NCI-H2081 treated with DMSO at 0.1 percent for 48 hours (cell line): ENCODE measurements at places on chromosomes 16 and 17.

DNA sequence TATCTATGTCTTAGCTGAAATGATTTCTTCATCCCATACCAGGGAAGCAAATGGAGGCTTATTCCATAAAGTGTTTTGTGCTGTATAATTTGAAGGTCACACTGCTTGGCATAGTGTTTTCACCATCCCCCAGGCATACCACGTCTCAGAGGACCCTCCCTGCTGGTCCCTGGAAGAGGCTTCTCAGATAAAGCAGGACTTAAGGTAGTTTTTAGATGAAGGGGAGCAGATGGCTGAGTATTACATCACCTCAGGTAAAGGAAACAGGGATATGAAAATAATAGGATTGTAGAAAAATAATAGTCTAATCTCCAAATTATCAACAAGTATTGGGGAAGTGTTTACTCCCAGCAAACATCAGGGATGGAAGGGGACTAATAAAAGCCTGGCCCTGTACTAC is 7.3 kb upstream of the SMG1 start:
- DNase-seq = no peak

- no peak for DNase-seq
Observed at GRCh38 chr16:23080329-23080728, 68.9 kb downstream of the USP31 start.

- no peak for DNase-seq
Observed at GRCh38 chr17:74670329-74670728, 42.4 kb downstream of the CD300LF start.

- DNase-seq = no peak
Observed at GRCh38 chr16:30567991-30568638, 3.4 kb downstream of the ZNF688 start.

DNA sequence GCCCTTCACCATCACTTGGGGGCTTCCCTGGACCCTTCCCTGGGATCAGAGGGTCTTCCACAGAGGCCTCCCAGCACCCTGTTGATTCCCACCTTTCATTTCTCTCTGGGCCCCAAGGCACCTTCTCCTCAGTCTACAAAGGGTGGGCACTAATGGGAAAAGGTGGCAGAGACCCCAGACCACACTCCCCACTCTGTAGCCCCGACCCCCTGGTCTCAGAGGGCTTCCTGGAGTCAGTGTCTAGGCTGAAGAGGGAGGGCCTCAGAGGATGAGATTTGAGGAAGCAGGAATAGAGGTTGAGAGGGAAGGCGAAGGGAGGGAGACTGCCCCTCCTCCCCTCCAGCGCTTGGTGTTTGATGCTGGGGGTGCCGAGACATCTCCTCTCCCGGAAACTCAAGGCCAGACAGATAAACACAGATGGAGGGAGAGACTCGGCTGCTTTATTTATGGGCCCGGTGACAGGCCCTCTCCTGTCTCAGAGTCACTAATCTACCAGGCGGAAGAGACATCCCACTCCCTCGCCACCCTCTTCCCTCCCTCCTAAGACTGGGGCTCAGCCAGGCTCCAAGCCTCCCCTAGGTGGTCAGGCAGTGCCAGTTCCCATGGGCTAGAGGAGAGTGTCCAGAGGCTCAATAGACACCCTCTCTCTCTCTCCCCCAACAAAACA is 18.5 kb upstream of the SP2 start:
- no peak for DNase-seq

- no peak for DNase-seq
Observed at GRCh38 chr17:16585796-16586195, 16.8 kb upstream of the ZNF287 start.

GRCh38 chr16:54620197-54620596 is 310.5 kb upstream of the IRX5 start:
- no peak for DNase-seq

DNA sequence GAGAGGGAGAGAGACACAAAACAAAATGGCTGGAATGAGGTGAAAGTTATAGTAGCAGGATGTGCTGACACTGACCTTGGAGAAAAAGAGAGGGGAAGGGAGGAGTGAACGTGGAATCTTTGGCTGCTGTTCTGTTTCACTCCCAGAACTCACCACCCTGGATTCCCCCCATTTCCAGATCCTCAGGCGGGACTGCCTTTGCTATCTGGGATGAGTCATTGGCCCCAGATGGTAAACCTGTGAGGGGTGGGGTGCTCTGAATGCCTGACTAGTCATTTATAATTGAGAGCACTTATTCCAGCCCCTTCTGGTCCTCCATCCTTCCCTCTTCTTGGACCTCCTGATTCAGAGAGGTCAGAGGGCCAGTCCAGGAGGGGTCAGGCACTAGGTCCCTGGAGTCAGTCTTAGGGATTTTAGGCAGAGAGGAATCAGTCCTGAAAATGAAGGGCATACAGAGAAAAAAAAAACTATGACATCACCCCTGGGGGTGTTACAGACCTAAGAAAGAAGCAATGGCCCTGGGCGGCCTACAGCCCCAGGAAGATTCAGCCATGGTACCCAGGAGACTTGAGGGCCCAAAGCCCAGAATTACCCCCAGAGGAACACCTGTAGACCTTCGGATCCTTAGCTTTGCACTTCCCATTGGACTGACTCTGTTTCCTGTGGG is 2.2 kb upstream of the ZG16 start:
- DNase-seq = no peak
